DMS153 (cell line): ENCODE measurements at places on chromosomes 5 and 9.

DNA sequence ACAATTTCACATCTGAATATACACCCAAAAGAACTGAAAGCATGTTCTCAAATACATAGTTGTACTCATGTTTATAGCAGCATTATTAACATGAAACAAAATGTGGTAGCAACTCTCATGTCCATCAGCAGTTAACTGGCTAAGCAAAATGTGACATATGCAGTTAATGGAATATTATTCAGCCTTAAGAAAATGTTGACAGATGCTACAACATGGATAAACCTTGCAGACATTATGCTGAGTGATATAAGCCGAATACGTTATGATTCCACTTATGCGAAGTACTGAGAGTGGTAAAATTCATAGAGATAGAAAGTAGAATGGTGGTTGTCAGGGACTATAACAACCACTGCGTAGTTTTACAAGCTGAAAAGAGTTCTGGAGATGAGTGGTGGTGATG, 1469.0 kb upstream of the ACO1 start:
- no peak for DNase-seq

- no peak for DNase-seq
These were observed 6.4 kb upstream of the RALGDS start for GRCh38 chr9:133127340-133127981.

GRCh38 chr5:136067422-136067821, 38.6 kb downstream of the TGFBI start:
- no peak for DNase-seq

- DNase-seq = no peak
These were observed 20.5 kb downstream of the NEURL1B start for GRCh38 chr5:172661526-172661925.

- DNase-seq = no peak
These were observed 39.7 kb downstream of the BNC2 start for GRCh38 chr9:16830806-16831205.

- peak; percentile 0 for DNase-seq
These were observed 664.3 kb upstream of the EDIL3 start for GRCh38 chr5:85049020-85049419.

DNA sequence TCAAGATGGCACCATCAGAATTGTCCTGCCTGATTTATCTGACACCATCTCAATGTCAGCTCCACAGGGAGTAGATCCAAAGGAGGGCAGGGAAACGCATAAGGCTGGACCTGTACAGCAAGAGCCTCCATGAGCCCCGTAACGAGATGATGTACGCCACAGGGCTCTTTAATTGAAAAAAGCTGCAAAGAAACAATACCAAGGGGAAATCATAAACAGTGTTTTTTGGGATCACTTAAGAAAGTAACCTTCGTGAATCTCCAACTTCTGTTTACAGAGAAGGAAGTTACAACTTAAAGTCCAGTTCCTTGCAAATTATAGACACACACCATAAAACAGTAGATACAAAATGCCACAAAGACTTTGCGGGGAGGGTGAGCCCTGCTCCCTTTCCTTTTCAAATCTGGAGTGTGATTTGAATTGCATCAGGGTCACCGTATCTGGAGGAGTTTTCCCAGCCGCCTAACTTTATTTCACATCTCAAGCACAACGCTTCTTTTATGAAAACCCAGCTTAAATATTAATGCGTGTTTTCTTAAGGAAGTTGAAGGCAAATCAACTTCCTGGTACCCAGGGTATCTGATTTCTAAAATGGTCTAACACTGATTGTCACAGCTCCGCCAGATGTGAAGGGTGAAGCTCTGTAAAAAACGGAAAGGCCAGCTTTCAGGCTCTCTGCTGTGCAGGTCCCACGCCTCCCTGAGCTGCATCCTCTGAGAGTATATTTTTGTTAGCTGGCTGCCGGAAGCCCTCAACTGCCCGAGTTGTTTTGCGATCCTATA, 88.9 kb downstream of the EBF1 start:
- DNase-seq = no peak

DNA sequence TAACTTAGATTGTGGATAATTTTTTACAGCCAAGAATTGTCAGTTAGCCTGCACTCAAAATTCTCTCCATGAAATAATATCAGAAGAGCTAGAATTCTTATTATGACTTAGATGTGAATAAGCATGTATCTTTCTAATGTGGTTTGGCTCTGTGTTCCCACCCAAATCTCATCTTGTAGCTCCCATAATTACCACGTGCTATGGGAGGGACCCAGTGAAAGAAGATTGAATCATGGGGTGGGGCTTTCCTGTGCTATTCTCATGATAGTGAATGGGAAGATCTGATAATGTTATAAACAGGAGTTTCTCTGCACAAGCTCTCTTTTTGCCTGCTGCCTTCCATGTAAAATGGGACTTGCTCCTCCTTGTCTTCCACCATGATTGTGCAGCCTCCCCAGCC, 176.8 kb downstream of the MAT2B start:
- no peak for DNase-seq

DNA sequence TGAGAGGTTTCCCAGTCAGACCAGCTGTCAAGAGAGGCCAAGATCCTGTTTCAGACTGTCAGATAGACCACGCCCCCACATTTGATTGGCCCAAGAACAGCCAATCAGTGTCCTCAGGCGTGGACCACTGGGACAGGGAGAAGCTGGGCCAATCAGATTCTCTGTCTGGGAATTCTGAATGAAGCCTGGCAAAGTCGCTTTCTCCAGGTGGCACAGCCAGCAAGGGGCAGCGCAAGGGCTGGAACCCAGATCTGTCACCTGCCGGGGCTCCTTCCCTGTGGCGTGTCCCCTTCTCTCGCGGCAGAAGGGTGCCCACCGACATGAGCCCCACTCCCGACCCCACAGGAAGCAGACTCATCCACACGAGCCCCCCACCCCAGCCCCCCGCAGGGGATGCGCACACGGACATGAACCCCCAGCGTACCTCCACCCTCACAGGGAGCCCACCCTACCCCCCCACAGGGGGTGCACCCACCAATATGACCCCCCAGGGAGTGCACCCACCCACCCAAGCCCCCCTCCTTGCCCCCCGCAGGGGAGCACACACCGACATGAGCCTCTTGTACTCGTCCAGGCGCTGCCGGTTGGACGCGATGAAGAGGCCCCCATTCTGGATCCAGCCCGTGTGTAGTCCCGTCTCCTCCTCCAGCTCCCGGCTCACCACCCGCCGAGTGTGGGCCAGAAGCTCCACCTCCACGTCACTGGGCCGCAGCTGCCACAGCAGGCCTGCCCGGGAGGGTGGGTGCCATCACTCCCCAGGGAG, 6.1 kb downstream of the SARDH start:
- DNase-seq = peak; percentile 84

- peak; percentile 39 for DNase-seq
These were observed 76.8 kb downstream of the ZDHHC21 start for GRCh38 chr9:14616188-14616982.

GRCh38 chr5:88979244-88979643, 96.3 kb upstream of the MEF2C start:
- DNase-seq = no peak

- DNase-seq = no peak
These were observed 35.0 kb downstream of the ERGIC1 start for GRCh38 chr5:172868924-172869591.

DNA sequence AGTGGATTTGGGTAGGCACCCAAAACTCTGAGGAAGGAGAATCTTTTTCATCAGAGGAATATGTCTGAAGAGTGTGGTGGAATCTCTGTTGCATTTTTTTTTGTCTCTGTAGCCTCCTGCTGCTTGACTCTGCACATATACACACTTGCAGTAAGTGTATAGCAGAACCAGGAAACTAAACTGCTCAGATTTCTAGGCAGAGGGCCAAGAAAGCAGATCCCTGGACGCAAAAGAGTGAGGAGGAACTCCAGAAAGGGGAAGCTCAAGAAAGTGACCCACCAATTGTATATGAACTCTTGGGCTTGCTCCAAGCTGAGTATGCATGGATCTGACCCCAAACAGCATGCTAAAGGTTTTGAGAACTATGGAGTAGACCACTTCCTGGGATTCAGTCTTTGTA, 181.8 kb downstream of the GADD45G start:
- DNase-seq = peak; percentile 44

DNA sequence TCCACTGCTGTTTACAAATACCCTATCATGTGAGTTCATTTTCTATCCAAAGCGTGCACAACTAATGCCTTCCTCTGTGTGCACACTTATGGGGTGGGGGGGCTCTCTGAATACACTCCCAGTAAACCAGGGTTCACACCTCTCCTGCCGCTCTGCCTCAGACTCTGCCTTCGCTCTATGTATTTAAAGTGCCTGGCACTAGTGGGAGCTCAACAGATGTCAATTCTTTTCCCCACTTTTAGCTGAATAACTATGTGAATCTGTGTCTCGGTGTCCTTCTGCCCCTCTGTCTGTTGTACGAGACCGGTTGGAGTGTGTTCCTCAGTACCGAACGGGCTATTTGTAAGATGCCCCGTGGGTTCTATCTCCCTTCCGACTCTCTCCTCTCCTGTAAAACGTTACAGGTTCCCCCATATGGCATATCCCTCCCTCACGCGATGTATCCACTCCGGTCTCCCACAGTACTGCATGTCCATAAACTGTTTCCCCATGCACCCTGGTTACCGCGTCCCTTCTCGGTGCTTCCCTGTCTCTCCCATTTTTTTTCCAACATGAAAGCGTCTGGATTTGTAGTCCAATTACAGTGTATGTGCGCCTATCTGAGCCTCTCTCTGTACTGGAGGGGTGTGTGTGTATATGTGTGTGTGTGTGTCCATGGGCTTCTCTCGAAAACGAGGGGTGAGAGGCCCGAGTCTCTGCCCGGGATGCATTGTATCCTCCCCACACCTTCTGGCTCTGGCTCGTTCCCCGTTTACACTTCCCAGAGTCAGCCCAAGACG, 1.6 kb downstream of the ELL2 start:
- no peak for DNase-seq

DNA sequence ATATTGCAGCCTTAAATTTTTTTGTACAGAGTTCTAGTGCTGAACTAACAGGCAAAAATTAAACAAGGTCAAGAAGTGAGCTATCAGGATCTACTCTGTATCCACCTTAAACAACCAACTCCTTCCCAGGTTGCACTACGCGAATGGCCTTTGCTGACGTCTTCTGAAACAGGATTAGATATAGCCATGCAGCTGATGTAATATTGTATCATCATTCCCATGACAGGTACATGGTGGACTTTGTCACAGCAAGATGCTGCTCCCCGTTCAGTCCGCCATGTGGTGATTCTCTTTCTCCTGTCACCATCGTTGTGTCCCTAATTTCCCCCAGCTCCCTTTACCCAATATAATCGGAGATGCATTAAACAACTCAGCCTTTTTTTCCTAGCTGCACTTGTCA, 328.9 kb downstream of the DEPDC1B start:
- DNase-seq = no peak

DNA sequence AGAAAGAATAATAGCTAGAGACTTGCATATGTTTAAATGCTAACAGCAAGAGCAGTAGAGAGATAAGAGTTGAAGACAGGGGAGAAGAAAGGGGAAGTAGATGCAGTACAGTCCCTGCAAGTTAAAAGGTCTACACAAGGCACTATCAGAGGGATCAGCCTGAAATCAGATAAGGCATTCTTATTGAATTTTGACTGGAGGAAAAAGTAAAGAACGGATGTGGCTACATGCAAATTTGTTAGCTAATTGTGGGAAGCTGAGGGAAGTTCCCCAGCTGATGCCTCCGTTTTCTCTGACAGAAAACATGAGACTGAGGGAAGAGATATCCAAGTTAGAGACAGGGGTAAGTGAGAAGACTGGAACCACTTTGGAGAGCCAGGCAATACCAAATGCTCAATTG, 12.9 kb upstream of the RHOBTB3 start:
- no peak for DNase-seq

DNA sequence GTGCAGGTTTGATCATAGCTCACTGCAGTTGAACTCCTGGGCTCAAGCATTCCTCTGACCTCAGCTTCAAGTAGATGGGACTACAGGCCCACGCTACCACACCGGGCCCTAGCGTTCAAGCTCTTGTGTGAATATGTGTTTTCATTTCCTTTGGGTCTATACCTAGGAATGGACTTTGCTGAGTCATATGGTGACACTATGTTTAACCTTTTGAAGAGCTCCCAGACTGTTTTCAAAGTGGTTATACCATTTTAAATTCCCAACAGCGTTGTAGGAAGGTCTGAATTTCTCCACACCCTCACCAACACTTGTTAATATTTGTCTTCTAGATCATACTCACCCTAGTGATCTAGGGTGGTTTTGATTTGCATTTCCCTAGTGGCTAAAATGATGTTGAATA, 33.5 kb downstream of the FAF2 start:
- DNase-seq = no peak

- no peak for DNase-seq
These were observed 25.9 kb upstream of the ALDH1A1 start for GRCh38 chr9:72978744-72979143.

DNA sequence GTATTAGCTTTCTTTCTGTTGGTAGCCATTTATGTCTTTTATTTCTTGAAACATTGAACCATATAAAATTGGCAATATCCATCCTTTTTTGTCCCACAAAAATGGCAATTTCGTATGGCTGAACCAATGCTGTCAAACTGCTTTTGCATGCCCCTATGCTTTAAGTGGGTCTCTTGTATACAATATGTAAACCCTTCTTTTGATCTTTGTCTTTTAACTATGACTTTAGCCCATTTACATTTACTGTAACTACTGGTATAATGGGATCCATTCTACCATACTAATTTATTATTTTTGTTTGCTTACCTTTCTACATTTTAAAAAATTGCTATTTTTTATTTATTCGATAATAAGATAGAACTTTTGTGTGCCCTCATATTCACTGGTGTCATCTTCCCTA, 93.4 kb downstream of the TENT4A start:
- DNase-seq = no peak

DNA sequence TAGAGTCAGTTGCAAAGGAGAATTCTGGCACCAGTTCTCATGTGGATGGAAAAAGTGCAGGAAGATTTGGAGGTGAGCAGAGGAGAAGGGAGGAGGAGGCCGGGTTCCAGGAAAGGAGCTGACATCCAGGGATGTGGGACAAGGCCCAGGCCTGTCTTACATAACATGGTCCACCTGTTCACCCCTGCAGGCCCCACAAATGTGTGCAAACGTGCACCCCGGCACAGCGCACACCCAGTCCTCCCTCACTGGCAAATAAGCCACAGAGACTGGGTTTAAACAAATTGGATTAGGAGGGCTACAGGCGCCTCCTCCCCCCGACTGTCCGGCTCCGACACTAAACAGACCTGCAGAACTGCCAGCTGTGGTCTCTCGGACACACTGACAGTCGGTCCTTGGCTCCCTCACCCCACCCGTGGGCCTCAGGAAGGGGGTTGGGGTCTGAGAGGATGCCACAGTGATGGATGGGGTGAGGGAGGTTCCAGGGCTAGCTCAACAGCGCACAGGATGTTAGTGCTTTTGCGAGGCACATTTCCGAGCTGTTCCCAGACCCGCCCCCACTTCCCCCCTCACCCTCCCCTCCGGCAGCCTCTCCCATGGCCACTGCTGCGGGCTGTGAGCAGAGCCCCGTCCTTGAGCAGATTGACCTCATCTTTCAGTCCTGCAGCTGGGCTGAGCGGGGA, 43.4 kb upstream of the IL17B start:
- DNase-seq = no peak

DNA sequence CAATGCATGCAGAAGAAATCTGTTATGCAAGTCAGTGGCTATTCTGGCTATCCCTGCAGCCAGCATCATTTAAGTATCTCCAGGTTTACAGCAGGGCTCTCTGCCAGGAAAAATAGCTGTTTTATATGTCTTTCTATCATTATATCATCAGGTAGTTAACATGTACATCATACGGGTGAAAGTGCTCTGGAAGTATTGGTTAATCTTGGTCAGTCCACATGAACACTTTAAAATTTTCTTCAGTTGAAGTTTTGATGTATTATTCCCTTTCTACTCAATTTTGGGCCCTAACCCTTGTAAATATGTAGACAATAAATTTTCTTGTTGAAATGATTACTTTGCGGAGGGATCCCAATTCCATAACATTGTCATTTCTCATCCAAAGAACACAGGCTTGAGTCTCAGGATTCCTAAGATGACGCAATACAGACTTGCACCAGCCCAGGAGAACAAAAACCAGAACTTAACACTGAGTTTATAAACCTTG, 67.5 kb downstream of the SEMA6A start:
- no peak for DNase-seq
